Esophagus squamous epithelium (tissue), 5 donors: ENCODE measurements at places on chromosomes 11 and 22. TPM values are rescaled to one million over a fixed set of nuclear protein-coding genes. Genes with fewer than 3 reads are reported as not detected.

STIM1 gene
- total RNA-seq, result 112 TPM

AMOTL1 gene
- total RNA-seq, result 57.7 TPM

DNA sequence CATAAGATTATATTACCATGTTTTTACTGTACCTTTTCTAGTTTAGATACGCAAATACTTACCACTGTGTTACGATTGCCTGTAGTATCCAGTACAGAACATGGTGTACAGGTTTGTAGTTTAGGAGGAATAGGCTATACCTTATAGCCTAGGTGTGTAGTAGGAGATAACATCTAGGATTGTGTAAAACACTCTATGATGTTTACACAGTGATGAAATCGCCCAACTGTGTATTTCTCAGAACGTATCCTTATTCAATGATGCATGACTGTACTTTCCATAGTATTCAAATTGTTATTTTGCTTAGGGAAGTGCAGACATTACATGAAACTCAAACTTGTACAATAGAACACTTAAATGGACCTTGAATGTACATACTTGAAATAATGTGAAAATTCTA is 188.1 kb upstream of the PDGFD start:
- no peak for DNase-seq
- H3K4me3 ChIP-seq, result no peak overlapping the region
- no peaks in the 10 kb centered on the region for H3K4me1 ChIP-seq
- H3K27ac ChIP-seq, result no peak overlapping the region

POGLUT3 gene
- 6.0 TPM for total RNA-seq

DNA sequence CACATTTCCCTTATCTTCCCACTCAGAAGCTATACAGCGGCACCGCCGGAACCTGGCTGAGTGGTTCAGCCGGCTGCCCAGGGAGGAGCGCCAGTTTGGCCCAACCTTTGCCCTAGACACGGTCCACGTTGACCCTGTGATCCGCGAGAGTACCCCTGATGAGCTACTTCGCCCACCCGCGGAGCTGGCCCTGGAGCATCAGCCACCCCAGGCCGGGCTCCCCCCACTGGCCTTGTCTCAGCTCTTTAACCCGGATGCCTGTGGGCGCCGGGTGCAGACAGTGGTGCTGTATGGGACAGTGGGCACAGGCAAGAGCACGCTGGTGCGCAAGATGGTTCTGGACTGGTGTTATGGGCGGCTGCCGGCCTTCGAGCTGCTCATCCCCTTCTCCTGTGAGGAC is 4.9 kb downstream of the NLRX1 start:
- DNase-seq, result no peak
- H3K27me3 ChIP-seq, result no peaks in the 10 kb centered on the region
- H3K4me1 ChIP-seq, result peaks cover 48% of the 10 kb centered on the region
- H3K36me3 ChIP-seq, result peaks cover 74% of the 10 kb centered on the region
- H3K27ac ChIP-seq, result no peak overlapping the region

DNA sequence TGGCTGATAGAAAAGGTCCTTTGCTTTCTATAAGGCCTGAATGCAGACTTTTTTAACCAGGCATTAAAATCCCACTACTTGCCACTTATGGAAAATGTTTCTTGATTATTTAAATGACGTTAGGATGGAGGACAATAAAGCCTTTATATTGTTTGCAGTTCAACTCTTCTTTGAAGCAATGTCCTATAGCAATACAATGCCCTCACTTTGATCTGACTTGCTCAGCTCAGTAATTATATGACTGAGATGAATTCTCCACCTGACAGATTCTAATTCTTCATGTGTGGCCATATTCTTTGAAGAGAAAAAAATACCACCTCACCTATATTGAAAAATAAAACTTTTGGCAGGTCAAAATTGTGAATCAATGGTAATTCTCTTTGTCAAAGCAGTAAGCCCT is 182.0 kb upstream of the MTMR2 start:
- no peak for DNase-seq
- no peak overlapping the region for H3K4me3 ChIP-seq
- no peak overlapping the region for H3K27ac ChIP-seq
- H3K27me3 ChIP-seq, result no peaks in the 10 kb centered on the region
- no peaks in the 10 kb centered on the region for H3K36me3 ChIP-seq

GRCh38 chr22:23403720-23404688 is 176.1 kb downstream of the IGLL1 start:
- H3K4me1 ChIP-seq, result peaks cover 12% of the 10 kb centered on the region
- no peak overlapping the region for H3K4me3 ChIP-seq
- H3K27me3 ChIP-seq, result no peaks in the 10 kb centered on the region
- no peaks in the 10 kb centered on the region for H3K36me3 ChIP-seq
- H3K27ac ChIP-seq, result no peak overlapping the region
